GM06990 (cell line): ENCODE measurements at places on chromosomes 2 and 18.

- no peak for DNase-seq
Observed at GRCh38 chr18:62925031-62925688, 209.8 kb downstream of the PHLPP1 start.

GRCh38 chr18:42976869-42977590 is 138.5 kb downstream of the RIT2 start:
- DNase-seq = no peak

DNA sequence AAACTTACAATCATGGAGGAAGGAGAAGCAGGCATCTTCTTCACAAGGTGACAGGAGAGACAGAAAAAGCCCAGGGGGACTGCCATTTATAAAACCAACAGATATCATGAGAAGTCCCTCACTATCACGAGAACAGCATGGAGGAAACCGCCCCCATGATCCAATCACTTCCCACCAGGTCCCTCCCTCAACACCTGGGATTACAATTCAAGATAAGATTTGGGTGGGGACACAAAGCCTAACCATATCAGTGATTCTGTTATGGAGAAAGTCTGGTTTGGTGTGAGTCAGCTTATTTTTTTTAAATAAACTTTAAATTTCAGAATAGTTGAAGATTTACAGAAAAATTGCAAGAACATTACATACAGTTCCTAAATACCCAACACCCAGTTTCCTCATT is 84.7 kb upstream of the SP3 start:
- no peak for DNase-seq

DNA sequence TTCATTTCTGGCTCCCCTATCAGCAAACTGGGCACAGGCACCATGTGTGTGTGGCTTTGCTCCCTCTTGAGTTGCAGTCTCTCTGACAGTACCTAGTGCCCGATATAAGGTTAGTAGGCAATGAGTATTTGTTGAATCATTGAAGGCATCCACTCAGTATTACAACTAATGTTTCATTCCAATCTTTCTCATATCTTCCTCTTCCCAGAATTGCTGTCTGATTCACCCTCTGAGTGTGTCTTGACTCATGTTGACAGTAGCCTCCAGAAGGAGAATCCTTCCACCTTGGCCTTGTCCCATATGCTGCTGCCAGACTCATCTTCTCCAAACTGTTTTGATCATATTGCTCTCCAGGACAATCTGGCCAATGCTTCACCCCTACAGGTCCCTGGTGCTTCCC is 202.5 kb downstream of the LRRTM1 start:
- DNase-seq = no peak

- DNase-seq = no peak
Observed at GRCh38 chr2:36380624-36381481, 25.3 kb downstream of the CRIM1 start.

DNA sequence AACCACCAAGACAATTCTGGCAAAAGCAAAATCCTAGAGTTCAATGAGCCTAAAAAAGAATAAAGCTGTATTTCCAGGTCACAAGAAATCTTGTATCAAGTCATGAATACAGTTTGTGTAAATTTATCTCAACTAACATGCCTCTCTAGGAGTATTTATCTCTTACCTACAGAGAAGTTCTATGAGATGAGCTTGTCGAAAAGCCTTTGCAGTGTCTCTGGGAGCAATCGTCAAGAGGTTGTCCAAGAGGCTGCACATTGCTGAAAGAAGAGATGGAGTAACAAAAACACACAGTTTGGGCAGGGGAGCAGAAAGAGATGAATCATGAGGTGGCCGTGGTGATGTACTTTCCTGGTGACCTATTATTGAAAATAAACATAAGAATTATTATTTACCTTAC is 112.0 kb upstream of the CD226 start:
- no peak for DNase-seq

GRCh38 chr2:70541481-70542020 is 12.1 kb downstream of the TGFA start:
- DNase-seq = no peak

DNA sequence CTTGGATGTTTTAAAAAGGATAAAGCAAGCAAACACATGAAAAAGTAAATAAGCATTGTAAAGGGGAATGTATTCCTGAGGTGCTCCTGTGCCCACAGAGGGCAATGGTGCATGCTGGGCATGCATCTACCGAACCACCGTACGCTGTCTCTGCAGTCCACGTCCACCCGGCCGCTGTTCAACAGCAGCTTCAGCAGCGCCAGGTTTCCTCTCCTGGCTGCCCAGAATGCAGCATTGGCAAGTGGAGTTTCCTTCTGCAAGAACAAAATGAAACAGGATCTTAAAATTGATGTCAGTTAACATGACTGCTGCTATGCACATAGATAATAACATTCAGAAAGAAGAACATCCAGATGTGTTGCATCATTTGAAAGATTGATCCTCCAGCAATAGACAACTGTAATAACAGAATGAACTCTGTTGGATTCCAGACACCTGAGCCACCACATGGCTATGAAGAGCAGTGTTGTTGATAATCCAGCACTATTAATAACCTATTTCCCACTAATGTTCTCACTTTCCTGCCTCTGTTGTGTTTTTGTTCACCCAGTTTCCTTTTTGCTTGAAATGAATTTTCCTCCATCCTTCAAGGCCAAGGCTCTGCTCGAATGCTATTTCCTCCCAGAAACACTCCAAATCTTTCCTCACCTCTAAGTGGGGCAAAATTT is 13.6 kb downstream of the ANKRD29 start:
- DNase-seq = no peak

DNA sequence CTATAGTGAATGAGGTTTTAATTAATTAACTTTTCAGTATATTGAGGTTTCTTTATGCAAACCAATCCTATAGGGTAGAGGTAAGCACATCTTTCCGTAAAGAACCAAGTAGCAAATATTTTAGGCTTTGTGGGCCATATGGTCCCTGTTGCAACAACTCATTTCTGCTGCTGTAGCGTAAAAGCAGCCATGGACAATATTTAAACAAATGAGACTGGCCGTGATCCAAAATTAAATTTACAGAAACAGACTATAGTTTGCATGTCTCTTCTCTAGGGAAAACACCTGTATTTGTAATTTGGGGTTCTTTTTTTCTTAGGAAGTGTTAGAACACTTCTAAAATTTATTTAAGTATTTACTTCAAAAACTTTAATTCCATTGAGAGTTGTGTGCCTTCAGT is 104.3 kb downstream of the KYNU start:
- DNase-seq = no peak

DNA sequence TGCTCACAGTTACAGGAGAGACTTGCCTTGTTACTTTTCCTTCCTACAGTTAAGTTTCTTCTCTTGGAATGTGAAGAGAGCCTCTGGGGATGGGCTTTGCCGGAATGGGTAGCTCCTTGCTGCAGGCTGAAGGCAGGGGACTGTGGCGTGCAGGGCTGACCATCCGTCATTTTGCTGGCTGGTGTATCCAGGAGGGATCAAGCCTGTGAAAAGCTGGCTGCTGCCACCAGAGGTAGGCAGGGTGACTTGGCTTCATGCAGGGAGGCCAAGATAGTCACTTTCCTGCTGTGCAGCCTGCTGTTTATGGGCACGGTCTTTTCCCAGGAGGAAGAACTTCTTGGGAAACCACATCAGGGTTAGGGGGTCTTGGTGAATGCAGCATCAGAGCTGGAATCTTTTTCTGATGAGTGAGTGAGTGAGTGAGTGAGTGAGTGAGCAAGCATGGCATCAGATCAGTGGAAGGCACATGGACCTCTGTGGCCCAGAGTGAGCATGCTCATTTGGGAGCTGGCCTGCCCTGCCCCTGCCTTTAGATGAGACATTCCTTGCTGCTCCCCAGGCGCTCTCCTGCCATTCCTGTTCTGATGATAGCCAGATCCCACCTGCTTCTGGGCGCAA is 33.0 kb downstream of the FHOD3 start:
- no peak for DNase-seq

- no peak for DNase-seq
Observed at GRCh38 chr18:56458770-56459712, 179.4 kb downstream of the TXNL1 start.

- DNase-seq = no peak
Observed at GRCh38 chr2:88828397-88829137, 137.1 kb downstream of the RPIA start.

GRCh38 chr2:163563336-163563735 is 172.5 kb downstream of the FIGN start:
- DNase-seq = no peak

DNA sequence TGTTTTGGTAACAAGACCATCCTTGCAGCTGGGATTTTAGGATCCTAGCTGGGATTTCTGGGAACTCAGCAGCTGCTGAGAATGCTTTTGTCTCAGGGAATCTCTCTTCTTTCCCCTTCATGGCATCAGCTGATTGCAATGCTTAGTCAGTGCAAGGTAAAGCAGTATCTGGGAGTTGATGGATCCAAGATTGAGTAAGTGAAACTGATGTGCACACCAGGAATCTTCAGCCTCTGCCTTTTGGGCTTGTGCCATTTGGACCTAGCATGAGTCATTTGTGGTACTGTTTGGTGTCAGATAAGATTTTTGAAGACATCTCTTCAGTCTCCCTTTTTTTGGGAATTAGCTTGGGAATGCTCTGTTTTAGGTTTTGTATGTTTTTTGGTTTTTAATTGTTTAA is 363.3 kb upstream of the TFPI start:
- DNase-seq = no peak

DNA sequence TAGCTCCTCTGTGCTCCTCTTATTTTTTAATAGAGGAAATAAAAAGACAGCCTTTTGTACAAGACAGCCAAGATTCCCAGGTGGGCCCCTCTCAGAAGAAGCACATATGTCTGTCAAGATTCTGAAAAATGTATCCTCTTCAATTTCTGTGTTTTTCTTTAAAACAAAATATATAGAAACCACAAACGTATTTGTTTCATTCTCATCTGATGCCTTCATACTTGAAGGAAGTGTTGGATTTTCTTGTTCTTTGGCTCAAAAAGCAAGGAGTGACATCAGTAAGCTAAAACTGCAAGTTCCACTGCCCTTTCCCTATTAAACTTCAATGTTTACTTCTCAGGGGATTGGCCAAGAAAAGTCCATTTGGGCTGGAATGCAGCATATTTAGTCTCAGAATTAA is 193.8 kb upstream of the OSR1 start:
- no peak for DNase-seq

GRCh38 chr18:62938006-62938405 is 222.7 kb downstream of the PHLPP1 start:
- DNase-seq = no peak

DNA sequence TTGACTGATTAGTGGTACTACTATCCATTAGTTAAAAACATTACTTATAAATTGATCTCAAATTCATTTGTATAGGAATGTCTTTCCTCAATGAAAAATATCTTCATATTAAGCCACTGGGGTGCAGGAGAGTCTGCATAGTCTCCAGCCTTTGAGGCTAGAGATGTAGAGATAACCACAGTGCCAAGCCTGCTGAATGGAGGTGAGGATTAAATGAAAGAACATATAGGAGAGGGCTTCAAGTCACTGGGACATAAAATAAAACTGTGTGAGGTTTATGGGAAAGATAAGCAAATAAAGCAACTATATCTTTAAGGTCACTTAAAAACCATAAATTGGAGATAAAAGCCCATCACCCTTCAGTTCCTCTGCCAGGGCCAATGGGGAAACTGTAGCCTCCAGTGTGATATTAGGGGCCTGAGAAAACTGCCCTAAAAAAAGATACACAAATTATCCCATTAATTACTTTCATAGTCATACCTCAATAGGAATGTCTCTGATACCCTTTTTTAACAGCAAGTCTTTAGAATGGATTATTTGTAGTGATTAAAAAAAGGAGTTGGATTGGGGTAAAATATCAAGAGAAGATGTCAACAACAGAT is 27.6 kb downstream of the GALNT3 start:
- DNase-seq = no peak

DNA sequence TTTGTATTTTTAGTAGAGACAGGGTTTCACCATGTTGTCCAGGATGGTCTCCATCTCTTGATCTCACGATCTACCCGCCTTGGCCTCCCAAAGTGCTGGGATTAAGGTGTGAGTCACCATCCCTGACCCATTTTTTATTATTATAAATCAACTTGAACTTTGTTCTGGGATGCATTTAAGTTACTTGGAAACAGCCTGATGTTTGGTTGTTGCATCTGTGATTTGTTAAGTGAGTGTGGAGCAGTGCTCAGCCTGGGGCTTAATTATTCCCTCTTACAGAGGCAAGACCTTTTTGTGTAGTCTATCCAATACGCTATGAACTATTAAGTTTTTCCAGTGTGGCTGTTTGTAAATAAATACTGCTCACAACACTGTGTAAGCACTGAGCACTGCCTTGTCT is 32.6 kb downstream of the MTA3 start:
- DNase-seq = no peak

GRCh38 chr2:149001496-149001895 is 37.0 kb upstream of the LYPD6B start:
- DNase-seq = no peak

DNA sequence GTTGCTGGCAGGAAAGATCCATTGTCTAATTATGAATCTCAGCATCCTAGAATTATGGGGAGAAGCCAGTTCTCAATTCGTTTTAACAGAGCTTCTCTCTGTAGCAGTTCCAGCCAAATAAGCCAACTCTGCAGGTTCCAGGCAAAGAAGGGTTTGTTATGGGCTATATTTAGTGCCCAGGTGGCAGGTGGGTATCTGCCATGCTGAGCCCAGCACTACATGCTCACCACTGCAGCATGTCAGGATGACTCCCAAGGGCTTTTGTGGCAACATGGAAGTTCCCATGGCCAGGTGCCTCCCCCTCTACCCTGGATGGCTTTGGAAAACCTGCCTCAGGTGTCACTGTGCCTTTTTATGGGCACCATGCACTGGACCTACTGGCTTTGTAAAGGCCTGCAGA is 137.7 kb upstream of the MSH6 start:
- no peak for DNase-seq

DNA sequence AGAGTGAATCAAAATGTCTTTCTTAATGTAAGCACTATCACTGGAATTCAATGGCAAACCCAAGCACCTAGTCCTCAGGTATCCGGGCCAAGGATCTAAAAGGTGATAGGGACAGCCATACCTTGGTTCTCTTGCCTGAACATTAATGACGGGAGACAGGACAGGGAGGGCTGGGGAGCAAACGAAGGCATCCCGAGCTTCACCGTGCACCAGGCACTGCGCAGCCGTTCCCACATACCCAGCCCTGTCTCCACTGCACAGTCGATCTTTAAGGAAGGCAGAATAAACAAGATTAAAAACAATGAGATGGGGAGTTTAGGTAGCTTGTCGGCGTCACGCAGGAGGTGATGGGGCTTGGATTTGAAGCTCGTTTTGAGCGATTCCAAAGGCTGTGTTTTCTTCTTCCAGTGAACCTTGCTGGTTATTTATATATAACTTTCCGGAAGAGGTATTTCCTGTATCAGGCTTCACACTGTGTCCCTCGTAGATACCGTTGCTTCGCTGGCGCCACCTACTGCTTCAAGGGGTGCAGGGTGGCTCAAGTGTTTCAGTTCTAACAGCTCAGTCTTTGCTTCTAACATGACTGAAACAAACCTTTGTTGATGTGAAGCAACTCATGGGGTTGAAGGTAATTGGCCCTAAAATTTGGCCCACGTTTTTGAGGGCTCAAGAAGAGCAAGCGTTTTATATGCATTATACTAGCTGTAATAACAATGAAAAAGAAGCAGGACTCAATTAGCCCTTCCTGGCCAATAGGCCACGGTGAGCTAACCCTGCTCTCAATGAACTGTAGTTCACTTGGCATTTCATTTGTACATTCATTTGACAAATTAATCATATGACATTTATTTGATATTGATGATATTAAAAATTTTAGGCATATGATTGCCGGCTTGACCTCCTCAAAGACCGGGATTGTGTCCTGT is 77.4 kb downstream of the DCDC2C start:
- peak; percentile 16 for DNase-seq

- no peak for DNase-seq
Observed at GRCh38 chr2:66534461-66534860, 99.5 kb downstream of the MEIS1 start.
